ENCODE measurements at places on chromosomes 11 and 22.

DNA sequence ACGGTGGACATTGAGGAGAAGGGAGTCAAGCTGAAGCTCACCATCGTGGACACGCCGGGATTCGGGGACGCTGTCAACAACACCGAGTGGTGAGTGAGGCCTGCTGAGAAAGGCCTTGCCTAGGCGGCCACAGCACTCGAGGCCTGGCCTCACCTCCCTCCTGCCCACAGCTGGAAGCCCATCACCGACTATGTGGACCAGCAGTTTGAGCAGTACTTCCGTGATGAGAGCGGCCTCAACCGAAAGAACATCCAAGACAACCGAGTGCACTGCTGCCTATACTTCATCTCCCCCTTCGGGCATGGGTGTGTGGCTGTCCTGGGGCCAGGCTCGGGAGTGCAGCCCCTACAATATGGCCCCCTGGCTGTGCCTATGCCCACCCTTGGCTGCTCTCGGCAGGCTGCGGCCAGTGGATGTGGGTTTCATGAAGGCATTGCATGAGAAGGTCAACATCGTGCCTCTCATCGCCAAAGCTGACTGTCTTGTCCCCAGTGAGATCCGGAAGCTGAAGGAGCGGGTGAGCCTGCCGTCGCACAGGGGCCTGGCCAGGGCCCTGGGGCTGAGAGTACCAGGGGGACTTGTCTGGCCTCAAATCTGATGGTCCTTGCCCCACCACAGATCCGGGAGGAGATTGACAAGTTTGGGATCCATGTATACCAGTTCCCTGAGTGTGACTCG lies 3.0 kb upstream of the GP1BB start:
- H3K36me3 ChIP-seq: no peaks in the 10 kb centered on the region
- DNase-seq: no peak
- no peak overlapping the region for H3K27ac ChIP-seq
- no peaks in the 10 kb centered on the region for H3K27me3 ChIP-seq
- H3K4me1 ChIP-seq: no peaks in the 10 kb centered on the region
- H3K4me3 ChIP-seq: no peak overlapping the region

DNA sequence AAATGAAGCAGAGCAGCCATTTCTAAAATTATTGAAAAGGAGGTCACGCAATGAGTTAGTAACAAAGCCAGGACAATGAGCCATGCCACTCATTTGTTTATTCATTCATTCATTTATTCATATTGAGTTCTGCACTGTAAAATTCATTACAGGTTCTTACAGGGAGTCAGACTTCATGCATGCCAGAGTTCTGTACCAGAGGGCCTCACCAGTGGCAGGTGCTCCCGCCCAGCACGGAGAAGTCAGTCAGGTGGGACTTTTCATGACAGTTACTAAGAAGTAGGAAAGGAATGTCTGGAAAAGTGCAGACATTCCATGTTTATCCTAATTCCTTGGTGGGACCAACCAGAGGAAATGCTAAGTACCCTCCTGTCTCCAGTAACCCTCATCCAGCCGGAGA lies 217.5 kb upstream of the BLID start:
- no peaks in the 10 kb centered on the region for H3K27me3 ChIP-seq
- DNase-seq: no peak
- H3K27ac ChIP-seq: no peak overlapping the region

- H3K4me3 ChIP-seq: no peak overlapping the region
- H3K27ac ChIP-seq: no peak overlapping the region
- H3K27me3 ChIP-seq: no peaks in the 10 kb centered on the region
- H3K36me3 ChIP-seq: no peaks in the 10 kb centered on the region
- H3K4me1 ChIP-seq: no peaks in the 10 kb centered on the region
Measured at GRCh38 chr22:43228863-43229262, 41.9 kb upstream of the TTLL12 start.

- H3K27me3 ChIP-seq: no peaks in the 10 kb centered on the region
- H3K4me1 ChIP-seq: no peaks in the 10 kb centered on the region
- H3K36me3 ChIP-seq: no peaks in the 10 kb centered on the region
- no peak overlapping the region for H3K4me3 ChIP-seq
- no peak overlapping the region for H3K27ac ChIP-seq
Measured at GRCh38 chr11:59413646-59414045, 12.6 kb downstream of the OR5A2 start.

DNA sequence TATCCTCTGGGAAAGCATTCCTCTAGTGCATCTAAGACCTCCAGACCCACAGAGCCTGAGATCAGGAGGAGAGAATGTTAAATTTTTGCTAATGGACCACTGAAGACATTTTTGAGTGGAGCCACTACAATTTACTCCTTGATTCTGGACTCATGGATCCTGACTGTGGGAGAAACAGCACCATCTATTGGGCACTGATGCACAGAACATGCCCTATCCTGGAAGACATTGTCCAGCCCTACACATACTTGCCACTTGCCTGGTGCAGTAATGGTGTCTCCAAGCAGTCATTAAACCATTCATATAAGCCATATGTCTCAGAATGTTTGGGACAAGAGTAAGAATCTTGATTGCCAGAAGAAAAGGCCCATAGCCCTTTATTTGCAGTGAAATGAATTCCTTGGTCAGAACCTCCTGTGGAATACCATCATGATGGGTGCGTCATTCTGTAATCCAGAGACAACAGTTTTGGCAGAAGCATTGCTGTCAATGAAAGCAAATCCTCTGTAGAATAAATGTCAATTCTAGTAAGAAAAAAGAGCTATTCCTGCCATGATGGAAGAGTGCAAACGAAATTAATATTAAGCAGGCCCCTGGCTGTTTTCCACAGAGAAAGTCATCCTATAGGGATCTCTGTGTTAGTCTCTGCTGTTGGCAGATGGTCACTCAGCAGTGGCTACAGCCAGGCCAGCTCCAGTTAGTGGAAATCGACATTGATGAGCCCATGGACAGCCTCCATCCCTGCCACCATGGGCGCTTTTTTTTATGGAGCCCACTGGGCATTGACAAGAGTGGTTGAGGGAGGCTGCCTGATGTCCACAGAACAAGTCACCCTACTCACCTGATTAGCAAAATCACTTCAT lies 43.5 kb downstream of the GGTLC2 start:
- H3K36me3 ChIP-seq: no peaks in the 10 kb centered on the region
- no peak for DNase-seq
- H3K27me3 ChIP-seq: no peaks in the 10 kb centered on the region
- H3K27ac ChIP-seq: no peak overlapping the region
